ENCODE measurements at places on chromosomes 7 and 10.

- no peak for DNase-seq
These were observed 24.6 kb downstream of the DLD start for GRCh38 chr7:107915541-107915940.

- no peak for DNase-seq
These were observed 14.8 kb downstream of the EIF4EBP2 start for GRCh38 chr10:70418713-70419112.

DNA sequence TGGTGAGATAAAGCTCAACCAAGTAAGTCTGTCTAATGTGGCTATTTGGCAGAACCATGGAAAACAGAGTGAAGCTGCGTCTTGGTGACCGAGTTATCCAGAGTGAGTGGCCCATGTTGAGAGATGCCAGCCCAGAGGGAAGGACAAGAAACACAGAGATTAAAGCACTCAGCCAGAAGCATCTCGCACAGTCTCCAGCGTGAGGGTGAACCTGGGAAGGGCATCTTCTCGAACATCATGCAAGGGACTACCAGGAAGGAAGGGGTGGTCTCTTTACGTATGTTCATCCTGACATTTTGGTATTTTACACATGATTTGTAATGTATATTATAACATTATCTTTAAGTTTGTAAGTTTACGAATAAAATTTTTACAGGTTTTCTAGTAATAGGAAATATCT, 146.4 kb downstream of the TCERG1L start:
- no peak for DNase-seq

DNA sequence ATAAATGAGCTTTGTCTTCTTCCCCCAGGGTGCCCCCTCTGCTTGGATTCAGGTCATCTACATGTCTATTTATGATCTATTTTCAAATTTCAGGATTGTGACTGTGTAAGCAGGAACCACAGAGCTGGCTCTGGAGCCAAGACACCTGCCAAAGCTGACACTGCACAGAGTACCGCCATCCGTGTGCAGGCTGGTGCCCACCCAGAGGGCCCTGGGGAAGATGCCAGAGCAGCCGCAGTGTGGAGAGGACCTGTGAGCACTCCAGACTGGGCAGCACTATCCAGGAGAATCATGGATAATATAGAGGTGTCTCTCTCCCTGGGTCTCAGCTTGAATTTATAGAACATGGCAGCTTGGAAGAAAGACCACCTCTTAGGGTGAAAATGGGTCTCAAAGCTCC, 577.5 kb downstream of the GRID1 start:
- no peak for DNase-seq

DNA sequence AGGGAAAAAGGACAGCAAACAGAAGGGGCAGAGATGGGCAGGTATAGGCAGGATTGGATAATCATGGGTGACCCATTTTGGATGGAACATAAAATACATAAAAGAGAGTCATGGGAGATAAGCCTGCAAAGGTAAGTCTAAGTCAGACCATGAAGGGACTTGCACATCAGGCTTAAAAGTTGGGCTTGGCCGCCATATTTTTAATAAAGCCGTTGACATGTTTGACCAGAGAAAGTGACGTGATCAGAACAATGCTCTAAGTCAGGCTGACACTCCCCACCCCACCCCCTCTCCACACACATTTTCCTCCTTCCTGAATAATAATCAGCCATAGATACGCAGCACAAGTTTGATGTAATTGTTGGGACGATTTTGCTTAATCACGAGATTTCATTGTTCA, 54.0 kb downstream of the MRPL32 start:
- DNase-seq, result no peak

DNA sequence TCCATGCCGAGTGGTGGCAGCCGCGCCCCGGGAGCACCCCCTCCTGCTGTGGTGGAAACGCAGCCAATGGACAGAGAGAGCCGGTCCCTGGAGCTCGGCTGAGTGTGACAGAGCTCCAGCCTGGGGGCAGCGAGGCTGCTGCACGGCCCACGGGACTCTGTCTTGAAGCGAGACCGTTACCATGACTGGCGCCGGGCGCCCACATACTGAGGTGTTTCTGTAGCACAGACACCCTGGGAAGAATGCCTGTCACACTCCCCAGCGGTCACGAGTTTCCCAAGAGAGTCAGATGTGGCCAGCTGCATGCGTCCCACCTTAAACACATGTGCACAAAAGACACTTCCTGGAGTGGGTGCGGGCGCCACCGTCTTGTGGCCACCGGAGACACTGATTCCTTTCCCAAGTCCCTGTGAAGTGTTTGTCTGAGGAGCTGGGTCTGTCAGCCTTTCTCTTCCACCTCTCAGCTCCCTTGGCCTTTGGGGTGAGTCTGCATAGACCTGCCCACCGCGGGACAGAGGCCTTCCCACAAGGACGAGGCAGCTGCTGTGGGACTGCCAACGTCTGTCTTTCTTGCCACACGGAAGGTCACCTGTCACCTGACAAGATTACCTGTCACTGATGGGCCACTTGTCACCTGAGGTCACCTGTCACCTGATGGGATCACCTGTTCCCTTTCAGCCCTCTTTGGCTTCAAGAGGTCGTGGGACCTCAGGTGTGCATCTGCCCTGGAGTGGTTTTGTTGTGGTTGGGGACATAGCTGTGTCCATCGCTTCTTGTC, 94.6 kb downstream of the DNAJB6 start:
- no peak for DNase-seq

DNA sequence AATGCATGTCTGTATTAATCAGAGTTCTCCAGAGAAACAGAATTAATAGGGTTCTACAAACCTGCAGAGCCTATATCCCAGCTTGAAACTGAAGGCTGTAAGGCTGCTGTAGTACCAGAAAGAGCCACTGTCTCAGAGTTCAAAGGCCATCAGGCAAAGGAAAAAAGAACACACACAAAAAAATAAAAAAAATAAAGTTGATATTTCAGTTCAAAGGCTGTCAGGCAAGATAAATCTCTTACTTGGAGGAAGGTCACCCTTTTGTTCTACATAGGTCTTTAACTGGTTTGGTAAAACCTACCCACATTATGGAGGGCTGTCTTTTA, 12.0 kb upstream of the TMEM26 start:
- DNase-seq, result no peak

DNA sequence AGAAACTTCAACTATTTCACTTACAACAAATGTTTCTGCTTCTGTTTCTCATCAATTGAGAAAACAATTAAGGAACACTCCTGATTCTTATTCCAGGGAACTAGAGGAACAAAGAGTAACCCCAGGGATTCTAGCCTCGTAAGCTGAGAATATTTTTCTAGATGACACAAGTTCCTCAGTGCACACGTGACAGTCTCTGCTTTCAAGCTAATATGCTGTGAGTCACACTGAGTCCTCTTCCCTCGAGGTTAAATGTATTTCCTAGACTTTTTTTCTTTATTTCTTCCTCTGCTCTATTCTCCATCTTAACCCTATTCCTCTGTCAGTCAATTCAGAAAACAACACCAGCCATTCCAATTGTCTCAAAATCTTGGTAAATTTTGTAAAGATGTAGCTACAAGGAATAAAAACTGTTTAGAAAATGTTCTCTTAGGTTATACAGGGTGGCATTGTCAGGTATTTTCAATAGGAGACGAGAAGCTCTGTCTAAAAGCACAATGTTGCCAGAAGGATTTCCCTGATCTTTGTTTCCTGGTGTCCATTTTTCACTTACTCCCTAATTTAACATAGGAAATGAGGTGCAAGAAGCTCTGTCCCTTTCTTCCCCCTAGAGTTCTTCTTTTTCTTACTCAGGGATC, 5.8 kb upstream of the C1GALT1 start:
- DNase-seq, result no peak

DNA sequence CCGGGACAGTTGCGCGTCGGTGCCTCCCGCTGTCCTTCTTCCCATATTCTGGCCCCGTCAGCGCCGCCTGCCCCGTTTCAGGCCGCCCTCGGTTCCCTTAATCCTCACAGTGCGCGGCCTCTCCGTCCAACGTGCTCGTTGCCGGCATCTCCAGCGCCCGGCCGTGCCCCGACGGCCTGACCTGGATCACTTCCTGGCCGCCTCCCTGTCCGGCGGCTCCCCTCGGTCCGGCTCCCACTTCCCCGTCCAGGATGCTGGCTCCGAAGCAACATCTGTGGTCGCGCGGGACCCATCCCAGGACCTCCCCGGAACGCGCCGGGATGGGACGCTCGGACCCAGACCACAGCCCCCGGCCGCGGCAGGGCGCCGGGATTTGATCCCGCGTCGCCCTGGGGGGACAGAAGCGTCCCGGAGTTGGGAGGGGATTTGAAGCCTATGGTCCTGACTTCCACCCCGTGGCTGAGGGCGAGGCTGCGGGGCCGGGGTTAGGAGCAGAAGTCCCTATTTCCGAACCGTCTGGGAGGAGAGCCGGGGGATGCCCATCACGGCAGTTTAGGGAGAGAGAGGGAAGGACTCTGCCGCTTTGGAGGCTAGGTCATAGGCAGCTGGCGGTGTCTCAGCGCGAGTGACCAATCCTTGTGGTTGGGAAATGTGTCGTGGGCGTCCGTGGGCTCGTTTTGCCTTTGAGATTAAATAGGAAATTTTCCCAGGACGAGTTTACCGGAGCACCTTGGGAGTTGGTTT, 53.8 kb downstream of the KCTD7 start:
- DNase-seq, result no peak

DNA sequence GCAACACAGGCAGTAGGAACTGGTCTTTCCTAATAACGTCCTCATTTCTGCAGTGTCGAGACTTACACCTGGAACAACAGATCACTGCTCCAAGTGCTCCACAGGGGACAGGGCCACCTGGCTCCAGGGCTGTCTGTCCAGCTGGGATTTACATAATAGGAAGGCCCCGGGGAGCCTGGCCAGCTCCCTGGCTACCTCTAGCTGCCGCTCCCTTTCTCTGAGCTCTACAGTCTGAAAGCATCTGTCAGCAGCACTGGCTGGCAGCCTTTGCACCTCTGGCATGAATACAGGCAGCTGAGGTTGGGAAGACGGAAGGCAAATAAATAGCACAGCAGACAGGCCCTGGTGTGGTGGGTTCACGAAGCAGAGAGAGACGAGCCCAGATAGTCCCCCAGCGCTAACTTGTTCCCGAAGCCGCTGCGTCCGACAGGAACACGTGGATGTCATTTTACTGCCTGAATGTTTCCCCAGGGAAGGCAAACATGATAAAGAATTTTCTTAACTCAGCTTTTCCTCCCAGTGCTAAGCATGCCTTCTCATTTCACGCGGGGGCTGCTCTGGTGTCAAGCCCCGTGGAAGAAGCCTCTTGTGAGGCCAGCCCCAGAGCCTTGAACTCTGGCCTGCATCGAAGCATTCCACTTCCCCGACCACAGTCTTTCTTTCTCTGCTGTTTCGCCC, 105.4 kb downstream of the ITIH5 start:
- DNase-seq, result no peak

- DNase-seq, result no peak
These were observed 106.1 kb downstream of the SND1 start for GRCh38 chr7:127758105-127758504.

DNA sequence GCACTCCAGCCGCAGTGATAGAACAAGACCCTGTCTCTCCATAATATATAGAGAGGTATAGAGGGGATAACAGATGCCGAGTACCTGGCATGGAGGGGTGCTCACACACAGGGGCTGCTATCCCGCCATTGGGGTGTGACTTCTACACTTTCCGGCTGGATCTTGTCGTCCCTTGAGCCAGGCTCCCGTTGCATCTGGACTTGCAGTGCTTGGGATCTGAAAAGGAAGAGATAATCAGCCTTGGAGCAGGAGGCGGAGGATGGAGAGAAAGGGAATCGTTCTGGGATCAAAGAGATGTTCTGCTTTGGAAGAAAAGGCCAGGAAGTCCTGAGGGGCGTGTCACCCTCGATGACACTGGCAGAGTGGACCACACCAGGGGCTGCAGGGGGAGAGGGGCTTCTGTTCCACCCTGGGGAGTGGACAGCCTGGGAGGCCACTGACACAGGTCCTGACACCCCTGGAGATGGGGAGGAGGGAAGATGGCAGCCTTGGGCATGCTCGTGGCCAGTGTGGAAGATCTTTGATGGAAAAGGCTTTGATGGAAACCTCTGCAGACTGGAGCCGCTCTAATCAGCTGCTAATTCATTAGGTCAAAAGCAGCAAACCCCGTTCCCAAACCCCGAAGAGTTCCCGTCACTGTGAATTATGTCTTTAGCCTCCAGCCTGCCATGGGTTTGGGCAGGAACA, 85.1 kb downstream of the CARD11 start:
- no peak for DNase-seq

DNA sequence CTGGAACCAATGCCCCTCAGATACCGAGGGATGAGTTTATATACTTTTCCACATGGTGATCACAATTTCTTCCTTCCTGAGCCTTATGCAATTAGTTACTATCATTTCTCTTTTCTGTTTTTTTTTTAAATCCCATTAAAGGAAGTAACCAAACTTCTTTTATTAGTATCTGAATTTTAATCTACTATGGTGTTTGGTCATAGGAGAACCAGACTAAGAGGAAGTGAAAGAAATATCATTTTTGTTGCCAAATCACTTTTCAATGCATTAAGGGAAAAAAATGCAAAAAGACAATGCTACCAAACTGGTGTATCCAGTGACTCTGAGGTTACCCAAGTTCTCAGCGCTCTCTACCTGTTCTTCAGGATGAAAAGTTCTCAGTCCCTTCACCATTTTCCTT, 167.7 kb downstream of the NXPH1 start:
- DNase-seq, result no peak

- DNase-seq, result no peak
These were observed 36.5 kb downstream of the NRBF2 start for GRCh38 chr10:63169624-63170023.

DNA sequence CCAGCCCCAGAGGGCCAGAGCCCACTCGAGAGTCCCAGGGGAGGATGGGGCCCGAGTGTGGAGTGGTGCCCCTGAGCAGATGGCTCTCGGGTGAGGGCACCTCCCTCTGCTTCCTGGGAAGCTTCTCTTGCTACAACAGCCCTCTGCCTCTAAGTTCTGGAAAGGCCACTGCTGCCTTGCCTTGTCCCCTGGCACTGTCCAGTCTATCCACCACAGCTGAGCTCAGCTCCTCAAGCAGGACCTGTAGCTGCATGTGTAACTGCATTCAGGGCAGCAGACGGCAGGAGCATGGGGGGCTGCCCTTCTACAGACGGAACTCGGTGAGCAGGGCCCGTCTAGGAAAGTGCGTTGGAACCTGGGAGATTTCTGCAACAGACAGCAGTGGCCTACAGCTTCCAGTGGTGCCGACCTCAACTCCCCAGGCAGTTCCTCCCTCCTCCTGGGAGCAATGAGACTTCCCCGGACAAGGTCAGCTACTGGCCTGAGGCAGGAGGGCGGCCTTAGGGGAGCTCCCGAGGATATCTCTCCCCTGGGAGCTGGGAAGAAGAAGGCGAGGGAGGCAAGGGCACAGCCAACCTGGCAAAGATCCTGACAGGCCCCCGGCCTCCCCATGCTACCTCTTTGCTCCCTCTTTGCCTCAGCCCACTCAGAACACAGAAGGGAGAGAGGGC, 88.5 kb downstream of the DLG5 start:
- no peak for DNase-seq

- no peak for DNase-seq
These were observed 31.1 kb upstream of the HPS1 start for GRCh38 chr10:98477861-98478260.

GRCh38 chr10:126270111-126270510, 118.2 kb downstream of the ADAM12 start:
- DNase-seq, result no peak

GRCh38 chr10:85946713-85947326, 419.8 kb downstream of the GRID1 start:
- no peak for DNase-seq

Measured in activated T-helper 2 cell treated with anti-CD3 and anti-CD28 coated beads, Interferon-gamma antibody, Interleukin-2, Interleukin-4, amounts not matched to agents 10 μg/mL and 5 μg/mL and 100 μg/mL, durations not matched to agents 14 hours and 24 hours and 36 hours (primary cell).